ENCODE measurements at places on chromosomes 7 and 10. TPM values are rescaled to one million over a fixed set of nuclear protein-coding genes. Genes with fewer than 3 reads are reported as not detected.

Gene DMBT1
- not detected for total RNA-seq

Gene FAM20C
- total RNA-seq, result 7.6 TPM

Gene ABCF2
- total RNA-seq, result 79.8 TPM

Gene OR2F2
- not detected for total RNA-seq

Gene CTNNA3
- not detected for total RNA-seq

Gene SPAM1
- not detected for total RNA-seq

Gene MSMB
- not detected for total RNA-seq

Gene NRCAM
- total RNA-seq, result 31.9 TPM

Gene GPRIN2
- not detected for total RNA-seq

Gene ZNF775
- 6.8 TPM for total RNA-seq

Gene C7orf33
- total RNA-seq, result not detected

Gene MXI1
- 4.5 TPM for total RNA-seq

Data from epithelial cell of umbilical artery (primary cell).